ENCODE measurements at places on chromosomes 7 and 10.

DNA sequence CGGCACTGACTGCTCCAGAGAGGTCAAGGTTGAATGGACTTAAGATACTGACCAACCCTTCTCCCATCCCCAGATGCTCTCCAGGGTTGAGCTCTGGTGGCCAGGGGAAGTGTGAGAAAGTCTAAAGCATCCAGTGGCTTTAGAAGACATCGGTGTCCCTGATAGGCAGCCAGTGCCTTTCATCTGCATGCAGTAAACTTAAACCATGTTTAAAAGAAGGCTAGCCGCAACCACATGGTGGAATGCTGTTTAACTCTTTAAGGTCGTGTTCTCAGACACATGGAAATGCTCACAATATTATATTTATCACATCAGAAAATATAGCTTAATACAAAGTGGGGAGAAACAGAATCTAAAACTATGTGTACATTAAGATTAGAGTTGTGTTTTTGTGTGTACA lies 137.0 kb downstream of the CNNM2 start:
- no peak for DNase-seq

- no peak for DNase-seq
These were observed 8.1 kb downstream of the DENND10 start for GRCh38 chr10:119112056-119112455.

DNA sequence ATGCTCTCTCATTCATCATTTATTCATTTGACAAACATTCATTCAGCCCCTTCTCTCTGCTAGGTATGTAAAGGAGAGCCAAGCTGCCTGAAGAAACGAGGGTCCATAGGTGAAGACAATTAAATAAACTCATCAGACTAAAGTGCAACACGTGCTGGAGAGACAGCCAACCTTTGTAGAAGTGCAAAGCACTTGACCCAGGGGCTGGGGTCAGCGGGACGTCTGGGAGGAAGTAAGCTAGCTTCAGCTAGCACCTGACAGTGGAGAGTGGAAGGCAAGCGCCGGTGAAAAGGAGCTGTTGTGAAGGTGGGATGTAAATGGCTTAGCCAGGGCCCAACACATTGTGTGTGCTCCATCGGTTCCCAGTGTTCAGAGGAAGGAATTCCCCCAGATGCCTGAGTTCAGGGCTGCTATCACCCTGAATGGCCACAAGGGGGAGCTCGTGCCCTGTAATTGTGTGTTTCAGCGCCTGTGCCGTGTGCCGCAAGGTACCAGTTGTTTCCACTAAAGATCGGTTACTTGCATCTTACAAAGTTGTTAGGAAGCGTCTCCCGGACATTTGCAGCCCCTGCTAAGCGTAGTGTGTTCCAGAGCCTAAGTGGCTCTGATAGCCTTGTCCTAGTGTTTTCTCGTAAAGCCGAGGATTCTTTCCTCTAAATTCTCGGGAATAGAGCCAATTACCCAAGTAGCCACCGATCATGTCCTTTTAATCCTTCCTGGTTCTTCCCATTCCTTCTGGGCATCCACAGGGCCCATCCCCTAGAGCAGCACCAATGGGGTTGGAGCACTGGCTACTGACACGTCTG lies 30.6 kb downstream of the TLX1 start:
- peak; percentile 58 for DNase-seq

DNA sequence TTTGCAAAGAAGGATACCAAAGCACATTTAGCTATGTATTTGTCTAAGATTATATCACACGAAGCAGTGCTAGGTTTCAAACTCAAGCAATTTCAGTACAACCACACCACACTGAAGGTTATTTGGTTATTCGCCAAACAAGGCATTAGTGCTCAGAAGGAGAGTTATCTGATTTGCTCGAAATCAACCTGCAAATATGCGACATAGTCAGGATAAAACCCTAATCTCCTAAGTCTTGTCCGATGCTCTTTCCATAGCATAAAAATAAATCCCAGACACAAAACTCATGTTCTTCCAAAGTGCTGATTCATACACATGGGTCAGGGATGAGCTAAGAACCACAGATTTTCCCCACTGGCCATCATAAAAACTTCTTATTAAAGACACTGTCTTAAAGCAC lies 1288.0 kb upstream of the SORCS1 start:
- no peak for DNase-seq

DNA sequence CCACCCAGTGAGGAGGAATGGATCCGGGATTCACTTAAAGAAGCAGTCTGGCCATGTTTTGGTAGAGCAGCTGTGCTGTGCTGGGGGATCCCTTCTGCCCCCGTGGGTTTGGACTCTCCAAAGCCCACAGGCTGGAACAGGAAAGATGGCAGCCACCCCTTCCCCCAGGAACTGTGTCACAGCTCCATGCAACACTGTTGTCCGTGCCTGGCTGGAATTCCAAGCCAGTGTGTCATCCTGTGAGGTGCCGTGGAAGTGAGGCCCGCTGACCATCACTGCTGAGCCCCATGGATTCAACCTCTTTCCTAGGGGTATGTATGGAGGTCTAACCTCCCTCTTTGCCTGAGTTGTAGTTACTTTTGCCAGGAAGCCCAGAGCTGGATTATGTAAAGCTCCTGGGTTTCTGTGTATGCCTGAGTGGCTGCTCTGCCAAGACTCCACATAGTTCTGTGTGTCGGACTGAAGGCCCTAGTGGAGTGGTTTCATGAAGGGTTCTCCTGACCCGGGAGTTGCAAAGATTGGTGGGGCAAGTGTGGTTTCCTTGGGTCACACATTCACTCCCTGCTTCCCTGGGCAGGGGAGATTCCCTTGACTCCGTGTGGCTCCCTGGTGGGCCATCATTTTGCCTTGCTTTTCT lies 35.1 kb upstream of the PCGF5 start:
- DNase-seq, result no peak

DNA sequence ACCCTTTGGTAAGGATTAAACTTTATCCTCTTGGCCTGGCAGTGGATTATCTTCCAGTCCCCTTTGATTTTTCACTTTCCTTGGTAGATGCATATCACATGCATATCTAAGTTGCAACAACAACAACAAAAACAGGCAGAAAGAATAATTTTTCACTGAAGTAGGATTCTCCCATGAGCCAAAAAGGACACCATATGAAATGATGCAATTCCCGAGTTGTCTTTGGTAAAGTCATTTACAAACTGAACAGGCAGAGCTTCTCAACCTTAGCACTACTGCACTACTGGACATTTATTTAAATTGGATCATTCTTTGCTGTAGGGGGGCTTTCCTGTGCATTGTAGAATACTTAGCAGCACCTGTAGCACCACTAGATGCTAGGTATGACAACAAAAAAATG lies 195.0 kb downstream of the RELN start:
- no peak for DNase-seq

GRCh38 chr7:101271021-101271420 lies 26.1 kb upstream of the FIS1 start:
- no peak for DNase-seq

GRCh38 chr10:127242914-127243313 lies 46.5 kb upstream of the INSYN2A start:
- DNase-seq, result no peak

DNA sequence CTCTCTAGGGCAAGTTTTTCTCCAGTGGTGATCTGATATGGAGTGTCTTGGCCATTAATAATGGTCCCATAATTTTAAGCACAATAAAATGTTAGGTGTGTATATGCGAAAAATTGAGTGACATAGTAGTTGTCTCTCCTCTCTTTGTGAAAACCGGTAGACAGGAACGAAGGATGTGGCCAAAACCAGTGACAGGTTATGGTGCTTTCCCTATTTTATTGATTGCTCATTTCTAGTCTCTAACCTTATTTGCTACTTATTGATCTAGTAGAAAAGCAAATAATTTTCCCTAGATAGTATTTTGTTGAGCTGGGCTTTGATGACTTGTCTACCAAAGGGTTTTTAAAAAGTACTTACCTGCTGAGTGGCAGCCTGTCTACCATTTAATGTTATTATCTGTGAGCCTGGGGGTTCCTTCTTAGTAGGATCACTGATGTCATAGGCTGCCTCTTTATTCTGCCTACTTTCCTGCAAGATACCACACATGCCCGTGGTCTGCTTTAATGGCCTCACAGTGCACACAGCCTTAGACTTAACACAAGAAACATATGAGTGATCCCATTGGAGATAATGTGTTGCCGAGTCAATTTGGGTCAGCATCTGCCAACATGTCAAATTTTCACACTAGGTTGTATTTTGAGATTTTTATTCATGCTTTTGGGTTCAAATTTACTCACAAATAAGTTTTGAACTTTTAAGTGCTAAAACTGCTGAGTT lies 100.0 kb downstream of the AUTS2 start:
- no peak for DNase-seq

All from stimulated activated CD8-positive, alpha-beta memory T cell treated with anti-CD3 and anti-CD28 coated beads, Interleukin-4, amount 100 ng/mL, for 4 hours (primary cell).